IPS-NIHi11 (cell line): ENCODE measurements at places on chromosomes 5 and 9.
A peak's percentile ranks its signal among the peaks of the same experiment; 100 is the strongest.

DNA sequence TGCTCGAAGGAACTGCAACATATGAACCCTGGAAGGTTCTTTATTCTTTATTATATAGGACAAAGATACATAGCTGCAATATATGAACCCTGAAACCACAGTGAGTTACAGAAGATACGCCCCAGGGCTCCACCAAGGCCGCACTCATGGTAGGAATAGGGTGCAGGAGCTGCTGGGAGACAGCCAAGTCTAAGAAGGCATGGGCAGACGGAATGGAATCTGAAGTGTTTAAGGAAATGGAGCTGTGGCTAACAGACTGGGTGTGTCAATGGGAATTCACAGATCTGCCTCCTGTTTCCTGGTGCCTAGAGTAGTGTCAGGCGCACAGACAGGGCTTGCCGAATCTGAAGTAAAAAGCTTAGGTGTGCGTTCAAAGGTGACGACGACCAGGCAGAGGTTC, 286.4 kb downstream of the DENND1A start:
- no peak for DNase-seq

GRCh38 chr5:164289526-164289925, 784.1 kb downstream of the MAT2B start:
- DNase-seq, result no peak

DNA sequence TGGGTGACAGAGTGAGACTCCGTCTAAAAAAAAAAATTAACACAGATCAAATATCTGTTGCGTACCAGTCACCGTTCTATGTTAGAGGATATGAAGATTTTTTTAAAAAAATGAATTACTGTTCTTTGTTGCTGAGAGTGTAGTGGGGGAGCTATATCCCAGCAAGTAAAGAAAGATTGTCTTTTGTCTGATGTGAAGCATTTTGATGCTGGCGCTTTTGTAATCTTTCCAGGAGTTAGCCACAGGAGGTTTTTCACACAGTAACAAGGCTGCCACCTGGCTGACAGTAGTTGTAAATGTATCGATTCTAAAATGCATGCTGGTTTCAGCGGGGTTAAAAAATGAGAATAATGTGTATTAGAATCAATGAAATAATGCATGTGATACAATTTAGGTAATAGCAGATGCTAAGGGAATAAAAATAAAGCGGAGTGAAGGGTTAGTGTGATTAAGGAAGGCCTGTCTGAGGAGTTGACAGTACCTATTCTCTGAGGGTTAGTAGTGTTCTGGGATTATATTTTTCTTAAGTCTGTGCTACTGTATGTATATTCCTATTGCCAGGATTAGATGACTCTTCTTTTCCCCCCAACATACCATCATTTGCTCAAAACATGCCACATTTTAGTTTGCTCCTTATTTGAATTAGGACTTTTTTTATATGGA, 3.4 kb downstream of the LMNB1 start:
- DNase-seq, result peak; percentile 45

DNA sequence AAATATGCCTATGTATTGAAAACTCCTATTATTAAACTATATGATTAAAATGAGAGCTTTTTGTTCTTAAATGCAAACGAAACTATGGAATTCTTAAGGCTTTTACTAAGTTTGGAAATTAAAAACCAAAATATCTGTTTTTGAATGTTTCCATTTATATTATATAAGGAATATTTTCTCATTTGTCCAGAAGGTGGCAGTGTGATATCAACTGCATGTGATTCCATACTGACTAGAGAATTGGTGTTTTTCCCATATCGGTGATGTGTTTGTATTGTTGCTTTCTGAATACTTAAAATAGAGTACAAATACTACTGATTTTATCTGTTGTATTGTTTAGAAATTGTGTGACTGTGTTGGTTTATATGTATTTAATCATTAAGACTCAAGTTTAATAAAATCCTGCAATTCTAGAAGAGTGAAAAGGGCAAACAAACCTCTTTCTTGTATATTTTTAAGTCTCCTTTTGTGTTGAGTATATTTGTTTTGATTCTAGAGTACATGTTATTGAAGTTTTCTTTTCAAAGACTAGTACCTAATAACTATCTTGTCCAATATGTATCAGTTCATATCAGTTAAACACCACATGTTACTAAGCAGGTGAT, 320.8 kb downstream of the CCDC171 start:
- peak; percentile 22 for DNase-seq

GRCh38 chr5:125277494-125278154, 531.2 kb upstream of the ZNF608 start:
- no peak for DNase-seq

GRCh38 chr5:179753971-179754370, 21.3 kb downstream of the MAML1 start:
- DNase-seq, result no peak

- no peak for DNase-seq
Observed at GRCh38 chr5:105947461-105947860, 1723.3 kb downstream of the EFNA5 start.

DNA sequence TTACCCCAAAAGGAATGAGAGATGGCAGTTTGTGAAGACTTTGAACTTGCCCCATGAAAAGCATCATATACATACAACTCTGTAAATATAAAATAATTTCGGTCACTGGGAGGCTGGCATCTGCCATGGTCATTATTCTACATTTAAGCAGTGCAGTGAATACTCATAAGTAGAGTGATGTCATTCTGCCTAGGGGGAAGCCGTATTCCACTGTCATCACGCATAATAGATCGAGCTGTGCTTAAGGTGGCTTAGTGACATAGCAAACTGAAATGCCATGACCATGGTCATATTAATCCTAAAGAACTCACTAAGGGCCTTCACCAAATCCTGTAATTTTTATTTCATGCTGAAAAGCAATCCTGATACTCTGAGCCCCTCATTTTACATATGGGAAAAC, 42.4 kb upstream of the NR4A3 start:
- no peak for DNase-seq

DNA sequence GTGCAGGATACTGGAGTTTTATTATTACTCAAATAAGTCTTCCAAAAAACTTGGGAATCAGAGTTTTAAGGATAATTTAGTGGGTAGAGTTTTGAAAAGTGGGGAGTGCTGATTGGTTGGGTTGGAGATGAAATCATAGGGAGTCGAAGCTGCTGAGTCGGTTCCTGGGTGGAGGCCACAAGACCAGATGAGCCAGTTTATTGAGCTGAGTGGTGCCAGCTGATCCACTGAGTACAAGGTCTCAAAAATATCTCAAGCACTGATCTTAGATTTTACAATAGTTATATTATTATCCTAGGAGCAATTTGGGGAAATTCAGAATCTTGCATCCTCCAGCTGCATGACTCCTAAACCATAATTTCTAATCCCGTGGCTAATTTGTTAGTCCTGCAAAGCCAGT, 804.9 kb upstream of the SEMA6A start:
- no peak for DNase-seq

DNA sequence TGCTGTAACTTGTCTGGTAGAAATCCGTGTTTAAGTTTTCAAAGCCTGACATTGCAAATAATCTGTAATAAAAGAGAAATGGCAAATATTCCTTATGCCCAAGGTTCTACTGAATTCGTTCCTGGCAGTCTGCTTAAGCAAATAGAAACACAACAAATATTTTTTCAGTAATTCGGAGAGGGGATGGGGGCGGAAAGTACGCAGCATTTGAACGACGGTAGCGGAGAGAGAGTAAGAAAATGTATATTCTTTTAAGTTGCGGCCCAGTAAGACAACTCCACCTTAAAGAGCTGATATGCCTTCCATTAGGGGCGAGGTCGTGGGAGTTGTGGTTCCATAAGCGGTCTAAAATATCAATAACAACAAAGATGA, 569 bp downstream of the YIPF5 start:
- no peak for DNase-seq

DNA sequence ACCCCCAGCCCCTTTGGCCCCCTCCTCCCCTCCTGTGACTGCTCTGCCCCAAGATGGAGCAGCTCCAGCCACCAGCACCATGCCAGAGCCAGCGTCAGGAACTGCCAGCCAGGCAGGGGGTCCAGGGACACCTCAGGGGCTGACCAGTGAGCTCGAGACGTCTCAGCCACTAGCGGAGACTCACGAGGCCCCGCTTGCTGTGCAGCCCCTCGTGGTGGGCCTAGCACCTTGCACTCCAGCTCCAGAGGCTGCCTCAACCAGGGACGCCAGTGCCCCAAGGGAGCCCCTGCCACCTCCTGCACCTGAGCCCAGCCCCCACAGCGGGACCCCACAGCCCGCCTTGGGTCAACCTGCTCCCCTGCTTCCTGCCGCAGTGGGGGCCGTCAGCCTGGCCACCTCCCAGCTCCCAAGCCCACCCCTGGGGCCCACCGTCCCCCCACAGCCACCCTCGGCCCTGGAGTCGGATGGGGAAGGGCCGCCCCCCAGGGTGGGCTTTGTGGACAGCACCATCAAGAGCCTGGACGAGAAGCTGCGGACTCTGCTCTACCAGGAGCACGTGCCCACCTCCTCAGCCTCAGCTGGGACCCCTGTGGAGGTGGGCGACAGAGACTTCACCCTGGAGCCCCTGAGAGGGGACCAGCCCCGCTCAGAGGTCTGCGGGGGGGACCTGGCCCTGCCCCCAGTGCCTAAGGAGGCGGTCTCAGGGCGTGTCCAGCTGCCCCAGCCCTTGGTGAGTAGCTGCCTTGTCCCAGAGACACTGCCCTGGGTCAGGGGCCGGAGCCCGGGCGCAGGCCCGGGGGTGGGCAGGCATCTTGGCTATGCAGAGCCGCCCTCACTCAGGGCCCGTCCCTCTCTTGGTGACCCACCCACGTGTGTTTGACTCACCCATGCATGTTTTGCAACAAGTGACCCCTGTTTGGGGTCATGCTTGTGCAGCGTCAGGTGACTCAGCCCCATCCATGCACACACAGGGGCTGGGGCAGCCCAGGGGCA, 105.2 kb downstream of the WNK2 start:
- DNase-seq, result peak; percentile 36

GRCh38 chr9:128420060-128420650, 502 bp upstream of the CERCAM start:
- peak; percentile 86 for DNase-seq

DNA sequence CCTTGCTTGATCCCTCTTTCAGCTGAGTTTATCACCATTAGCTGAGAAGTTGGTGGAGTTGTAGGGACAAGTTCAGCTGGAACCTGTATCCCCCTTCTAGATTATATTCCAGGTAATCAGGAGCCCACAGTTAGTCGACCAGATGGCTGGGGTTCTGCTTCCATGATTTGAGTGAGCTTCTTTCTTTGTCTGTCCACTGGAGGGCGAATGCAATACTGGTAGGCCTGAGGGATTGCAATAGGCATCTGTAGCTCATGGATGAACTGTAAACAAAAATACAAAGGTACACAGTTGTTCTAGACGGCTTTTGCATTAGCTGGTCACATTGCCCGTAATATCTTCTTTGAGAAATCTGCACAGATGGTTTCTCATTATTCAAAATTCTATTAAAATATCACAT, 88.9 kb downstream of the PCSK5 start:
- peak; percentile 41 for DNase-seq

DNA sequence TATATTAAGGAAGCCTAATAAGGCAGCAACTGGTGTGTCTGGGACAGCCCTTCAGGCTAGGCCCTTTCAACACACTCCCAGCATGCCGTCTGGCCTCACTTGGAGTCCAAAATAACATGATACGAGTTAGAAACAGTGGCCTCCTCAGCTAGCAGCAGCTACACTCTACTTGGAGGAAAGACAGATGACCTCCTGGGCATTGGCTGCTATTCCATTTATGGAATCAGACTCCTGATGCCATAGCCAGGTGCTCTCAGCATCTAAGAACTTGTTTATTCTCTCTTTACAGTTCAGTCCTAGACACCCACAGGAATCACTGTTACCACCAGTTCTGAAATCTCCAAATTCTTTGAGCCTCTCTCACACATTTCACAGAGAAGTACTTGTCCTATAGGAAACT, 31.8 kb downstream of the RUSC2 start:
- DNase-seq, result no peak

- DNase-seq, result no peak
Observed at GRCh38 chr5:171855798-171856763, 70.5 kb downstream of the SMIM23 start.

GRCh38 chr5:180785794-180786221, 16.8 kb downstream of the MGAT1 start:
- DNase-seq, result peak; percentile 84

DNA sequence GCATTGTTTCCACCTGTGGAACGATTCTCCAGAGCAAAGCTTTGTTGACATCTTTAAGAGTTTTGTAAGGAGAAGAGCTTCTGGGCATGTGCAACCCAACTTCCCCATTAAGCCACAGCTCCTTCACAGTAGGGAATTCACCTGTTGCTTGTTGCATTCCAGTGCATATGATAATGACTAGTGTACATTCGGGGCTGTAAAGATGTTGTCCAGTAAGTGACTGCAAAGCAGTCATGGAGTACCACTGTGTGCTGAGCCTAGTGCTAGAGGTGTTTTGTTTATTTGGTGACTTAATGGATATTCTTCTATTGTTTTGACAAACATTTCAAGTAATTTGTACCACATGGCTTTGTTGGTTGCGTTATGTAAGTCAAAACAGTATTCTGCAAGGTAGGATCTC, 12.8 kb downstream of the UGCG start:
- DNase-seq, result no peak

GRCh38 chr5:12357626-12358025, 453.4 kb upstream of the CTNND2 start:
- DNase-seq, result no peak

DNA sequence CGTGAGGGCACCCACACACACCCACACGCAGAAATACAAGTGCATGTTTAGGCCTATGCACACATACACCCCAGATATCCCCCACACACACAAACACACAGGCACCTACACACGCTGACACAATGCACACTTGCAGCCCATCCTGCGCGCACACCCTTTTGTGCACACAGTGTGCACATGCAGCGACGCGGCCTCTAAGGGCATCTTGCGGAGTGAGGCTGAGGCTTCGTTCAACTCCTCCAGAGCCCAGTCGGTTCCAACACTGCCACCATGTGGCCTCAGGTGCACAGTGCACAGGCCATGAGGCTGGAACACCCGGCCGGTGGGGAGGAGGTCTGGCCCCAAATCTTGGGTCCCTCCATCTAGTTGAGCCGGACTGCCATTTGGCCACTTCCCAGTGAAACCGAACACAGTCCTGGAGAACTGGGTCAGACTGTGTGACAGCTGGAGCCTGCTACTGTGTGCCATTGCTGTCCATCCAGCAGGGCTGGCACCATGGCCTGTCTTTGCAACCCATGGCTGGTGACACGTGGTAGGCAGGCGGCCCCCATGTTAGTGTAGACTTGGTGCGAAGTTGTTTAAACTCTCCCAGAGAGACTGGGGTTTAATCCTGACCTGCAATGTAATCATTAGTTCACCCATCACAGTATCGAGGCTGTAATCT, 97.7 kb upstream of the MVB12B start:
- DNase-seq, result peak; percentile 94

GRCh38 chr5:65078331-65078730, 309.6 kb downstream of the CWC27 start:
- DNase-seq, result no peak

- DNase-seq, result no peak
Observed at GRCh38 chr5:6847870-6848269, 134.6 kb downstream of the TENT4A start.

DNA sequence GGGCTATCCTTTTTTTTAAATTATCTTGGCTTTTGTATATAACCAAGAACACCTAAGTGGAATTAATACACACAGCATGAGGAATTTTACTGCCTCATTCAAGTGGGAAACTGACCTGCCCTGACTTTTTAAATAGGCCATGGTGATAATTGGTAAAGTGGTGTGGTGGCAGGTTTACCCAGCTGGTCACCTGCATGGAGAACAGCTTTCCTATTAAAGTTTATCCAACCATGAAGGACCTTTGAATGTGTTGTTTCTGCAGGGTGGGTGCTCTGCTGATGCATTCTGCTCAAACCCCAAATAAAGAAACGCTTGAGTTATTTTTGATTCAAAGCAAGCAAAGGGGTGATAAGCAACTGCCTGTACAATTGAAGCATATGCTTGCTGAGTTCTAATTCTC, 261.0 kb upstream of the GRIN3A start:
- peak; percentile 4 for DNase-seq
